Fibroblast of villous mesenchyme (primary cell): ENCODE measurements at places on chromosomes 11 and 22. TPM values are rescaled to one million over a fixed set of nuclear protein-coding genes. Genes with fewer than 3 reads are reported as not detected.

Gene C11orf91
- not detected in 2 replicates for total RNA-seq

Gene CKAP5
- total RNA-seq: 70.5 and 99.3 TPM in 2 replicates

Gene DDI1
- under 0.01 TPM in 1 of 2 replicates, not detected in the other for total RNA-seq

Gene TYR
- not detected in 2 replicates for total RNA-seq

DNA sequence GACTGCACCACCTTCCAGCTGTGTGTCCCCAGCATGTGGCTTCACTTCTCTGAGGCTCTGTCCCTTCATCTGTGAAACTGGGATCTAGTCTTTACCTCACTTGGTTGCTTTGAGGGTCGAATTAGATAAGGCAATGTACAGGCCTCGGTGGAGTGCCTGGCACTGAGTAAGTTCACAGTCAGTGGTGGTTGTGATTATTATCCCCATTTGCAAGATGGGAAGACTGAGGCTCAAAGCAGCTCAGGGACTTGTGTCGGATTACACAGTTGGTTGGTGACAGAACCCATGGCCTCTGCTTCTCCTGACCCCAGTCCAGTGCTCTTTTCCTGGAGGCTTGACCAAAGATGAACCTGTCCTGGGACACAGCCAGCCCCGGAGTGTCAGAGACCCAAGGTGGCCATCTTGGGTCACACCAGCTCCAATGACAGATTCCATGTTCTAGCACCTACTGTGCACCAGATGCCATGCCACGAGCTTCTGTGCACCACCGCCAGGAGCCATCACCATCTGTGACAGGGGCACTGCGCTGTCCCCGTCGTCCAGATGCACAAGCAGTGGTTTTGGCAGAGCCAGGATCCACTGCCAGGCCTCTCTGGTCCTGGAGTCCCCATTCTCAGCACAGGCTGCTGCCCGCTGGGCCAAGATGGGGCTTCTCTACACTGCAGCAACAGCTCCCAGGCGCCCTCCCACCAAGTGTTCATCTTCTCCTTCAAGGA is 60.5 kb downstream of the IGLL1 start:
- no peak for DNase-seq

- DNase-seq: no peak
Observed at GRCh38 chr22:35008213-35008612, 57.7 kb upstream of the ISX start.

GRCh38 chr11:78722786-78723185 is 148.1 kb upstream of the NARS2 start:
- DNase-seq: no peak

DNA sequence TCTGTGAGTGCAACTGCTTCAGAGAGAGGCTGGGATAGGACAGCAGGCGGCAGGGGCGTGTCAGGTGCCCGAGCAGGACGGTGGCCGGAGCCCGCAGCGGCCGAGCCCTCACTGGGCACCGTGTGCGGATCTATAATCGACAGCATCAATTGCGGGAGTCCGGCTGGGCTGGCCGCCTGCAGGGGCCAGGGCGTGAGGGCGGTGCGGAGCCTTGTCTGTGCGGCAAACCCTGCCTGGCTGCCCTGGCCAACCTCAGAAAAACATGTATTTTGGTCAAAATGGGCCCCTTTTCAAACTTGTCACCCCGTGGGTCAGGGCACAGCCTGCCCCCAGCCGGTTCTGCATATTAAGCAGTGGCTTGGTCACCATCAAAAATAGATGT is 91.3 kb upstream of the KCNQ1OT1 start:
- no peak for DNase-seq
